ENCODE measurements at places on chromosomes 12 and 14.

GRCh38 chr14:101133068-101133467, 229.5 kb upstream of the RTL1 start:
- DNase-seq, result no peak

GRCh38 chr12:83389237-83389996, 702.7 kb downstream of the TMTC2 start:
- DNase-seq, result no peak

- DNase-seq, result no peak
These were observed 466.1 kb downstream of the PRKD1 start for GRCh38 chr14:29461506-29461905.

GRCh38 chr14:70558356-70558755, 23.6 kb upstream of the ADAM20 start:
- DNase-seq, result no peak

GRCh38 chr12:110254971-110255540, 26.0 kb upstream of the ATP2A2 start:
- DNase-seq, result no peak

DNA sequence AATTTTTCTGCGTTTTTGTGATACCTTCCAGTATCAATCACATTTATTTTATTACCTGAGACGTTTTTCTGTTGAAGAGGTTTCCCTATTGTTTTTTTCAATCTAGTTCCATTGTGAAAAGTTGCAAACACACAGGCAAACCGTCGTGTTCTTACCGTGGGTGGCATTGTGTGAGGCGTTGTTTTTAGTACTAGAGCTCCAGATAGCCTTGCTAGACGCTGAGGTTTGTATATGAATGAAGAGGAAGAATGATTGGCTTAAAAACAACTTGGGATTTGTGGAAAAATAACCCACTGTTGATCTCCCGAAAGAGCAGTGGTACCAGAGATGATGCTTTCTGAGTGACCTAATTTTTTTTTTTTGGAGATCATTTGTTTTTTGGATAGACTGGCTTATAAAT, 1.0 kb downstream of the SOCS4 start:
- DNase-seq, result no peak

GRCh38 chr14:76023757-76024156, 38.2 kb downstream of the IFT43 start:
- no peak for DNase-seq

GRCh38 chr14:69473946-69474345, 10.6 kb upstream of the PLEKHD1 start:
- no peak for DNase-seq

DNA sequence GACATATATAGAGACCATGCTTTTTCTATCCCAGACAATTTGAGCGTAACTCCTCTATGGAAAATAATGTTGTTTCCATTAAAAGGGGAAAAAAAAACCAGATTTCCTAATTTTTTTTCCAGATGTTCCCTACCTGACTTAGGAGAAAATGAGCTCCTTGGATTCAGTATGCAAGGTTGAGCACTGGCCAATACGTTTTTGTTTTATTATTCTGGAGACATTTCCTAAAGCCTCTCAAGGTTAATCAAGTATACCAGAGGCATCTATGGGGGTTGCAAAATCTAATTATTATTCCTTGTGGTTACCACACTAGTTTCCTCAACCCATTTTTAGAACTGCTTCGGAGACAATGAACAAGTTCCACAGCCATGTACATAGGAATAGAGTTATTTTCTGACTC, 291.3 kb downstream of the SLC16A7 start:
- DNase-seq, result no peak

- DNase-seq, result no peak
These were observed 313.6 kb downstream of the ZFP36L1 start for GRCh38 chr14:68479247-68479646.

DNA sequence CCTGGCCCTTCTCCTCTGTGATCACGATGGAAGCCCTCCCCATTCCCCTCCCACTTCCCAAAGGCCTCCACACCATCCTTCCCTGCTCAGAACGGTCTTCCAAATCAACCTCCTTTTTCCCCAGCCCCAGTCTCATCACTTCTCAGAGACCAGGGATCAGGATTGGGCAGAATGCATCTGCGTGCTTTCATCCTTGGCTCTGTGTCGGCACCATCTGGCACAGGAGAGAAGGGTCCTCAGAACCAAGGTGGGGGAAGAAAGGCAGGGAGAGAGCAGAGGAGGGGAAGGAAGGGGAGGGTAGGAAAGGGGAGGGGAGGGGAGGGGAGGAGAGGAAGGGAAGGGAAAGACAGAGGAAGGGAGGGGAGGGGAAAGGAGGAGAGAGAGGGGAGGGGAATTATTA, 52.4 kb upstream of the FICD start:
- no peak for DNase-seq

- DNase-seq, result no peak
These were observed 13.7 kb downstream of the APPL2 start for GRCh38 chr12:105222284-105222655.

GRCh38 chr14:99512110-99512449, 30.9 kb downstream of the CCNK start:
- DNase-seq, result no peak

DNA sequence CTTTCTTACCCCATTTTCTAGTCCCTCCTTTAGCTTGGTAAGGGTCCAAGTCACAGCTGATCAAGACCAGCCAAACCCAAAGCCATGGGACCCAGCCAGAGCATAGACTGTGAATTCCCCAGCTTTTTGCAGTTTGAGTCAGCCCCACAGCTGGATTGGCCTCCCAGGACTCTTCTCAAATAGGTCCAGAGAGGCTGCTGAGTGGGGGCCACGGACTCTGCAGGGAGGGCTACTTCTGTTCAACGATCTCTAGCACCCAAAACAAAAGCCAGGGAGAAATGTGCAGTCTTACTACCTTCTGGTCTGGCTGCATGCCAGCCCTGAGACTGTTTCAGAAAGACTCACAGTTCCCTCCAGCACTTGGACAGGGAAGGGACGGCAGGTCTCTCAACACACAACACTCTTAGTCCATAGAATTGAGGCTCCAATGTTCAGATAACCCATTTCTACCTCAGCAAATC, 1.6 kb downstream of the VDR start:
- DNase-seq, result no peak

- no peak for DNase-seq
These were observed 363.8 kb downstream of the NAV3 start for GRCh38 chr12:78194448-78194847.

GRCh38 chr12:80937391-80938238, at the start of gene LIN7A:
Gene LIN7A (minus strand): TSS chr12:80937934. CDS start chr12:80937722, 212 bp downstream.
- DNase-seq, result no peak

DNA sequence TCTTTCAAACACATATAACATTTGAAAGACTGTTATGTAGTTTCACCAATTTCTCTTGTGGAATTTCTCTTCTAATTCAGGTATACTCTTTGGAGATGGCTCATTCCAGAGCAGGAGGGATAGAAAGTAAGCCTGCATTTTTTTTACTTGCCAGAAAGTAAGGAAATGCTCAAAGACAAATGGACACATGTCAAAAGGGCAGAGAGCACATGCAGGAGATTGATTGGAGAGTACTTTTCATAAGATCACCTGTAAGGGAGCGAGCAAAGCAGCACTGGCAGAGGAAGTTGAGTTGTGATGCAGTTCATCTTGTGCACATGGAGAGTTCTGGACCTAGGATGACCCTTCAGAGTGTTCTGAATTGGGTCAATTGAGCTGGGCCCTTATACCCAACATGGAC, 51.4 kb upstream of the FBXO33 start:
- no peak for DNase-seq

- no peak for DNase-seq
These were observed 37.2 kb downstream of the GABARAPL1 start for GRCh38 chr12:10249690-10250455.

DNA sequence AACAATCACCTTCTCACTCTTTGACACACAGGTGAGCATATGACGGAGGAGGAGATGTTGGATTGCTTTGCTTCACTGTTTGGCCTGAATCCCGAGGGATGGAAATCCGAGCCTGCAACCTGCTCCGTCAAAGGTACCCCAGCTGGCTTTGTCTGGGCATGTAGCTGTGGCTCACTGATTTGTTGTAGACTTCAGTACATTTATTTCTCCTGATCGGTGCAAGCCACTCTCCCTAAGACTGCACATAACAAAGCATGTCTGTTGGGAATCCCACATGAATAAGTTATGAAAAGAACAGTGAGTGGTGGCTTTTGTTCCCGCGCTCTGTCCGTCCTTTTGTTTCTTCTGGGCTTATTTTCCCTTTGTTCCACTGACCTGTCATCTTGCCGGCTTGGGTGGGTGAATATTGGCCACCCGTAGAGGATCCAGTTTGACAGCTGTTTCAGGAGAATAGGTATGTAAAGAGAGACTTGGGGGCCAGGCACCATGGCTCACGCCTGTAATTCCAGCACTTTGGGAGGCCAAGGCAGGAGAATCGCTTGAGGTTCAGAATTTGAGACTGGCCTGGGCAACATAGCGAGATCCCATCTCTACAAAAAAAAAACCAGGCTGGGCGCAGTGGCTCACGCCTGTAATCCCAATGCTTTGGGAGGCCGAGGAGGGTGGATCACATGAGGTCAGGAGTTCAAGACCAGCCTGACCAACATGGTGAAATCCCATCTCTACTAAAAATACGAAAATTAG, 20.0 kb upstream of the BCL7A start:
- DNase-seq, result no peak

- DNase-seq, result no peak
These were observed 159.0 kb downstream of the PTPN11 start for GRCh38 chr12:112577473-112578329.
